ENCODE measurements at places on chromosomes 12 and 14.
A peak's percentile ranks its signal among the peaks of the same experiment; 100 is the strongest.

GRCh38 chr12:15629761-15630160 is 159.4 kb downstream of the EPS8 start:
- no peak for DNase-seq
- no peaks in the 10 kb centered on the region for H3K27me3 ChIP-seq
- no peak overlapping the region for H3K27ac ChIP-seq
- H3K36me3 ChIP-seq, result no peaks in the 10 kb centered on the region
- H3K4me1 ChIP-seq, result peaks cover 2% of the 10 kb centered on the region

- H3K36me3 ChIP-seq, result no peaks in the 10 kb centered on the region
- peaks cover 15% of the 10 kb centered on the region for H3K27me3 ChIP-seq
- no peaks in the 10 kb centered on the region for H3K4me1 ChIP-seq
- no peak overlapping the region for H3K4me3 ChIP-seq
Observed at GRCh38 chr12:62866451-62867082, 68.4 kb downstream of the PPM1H start.

DNA sequence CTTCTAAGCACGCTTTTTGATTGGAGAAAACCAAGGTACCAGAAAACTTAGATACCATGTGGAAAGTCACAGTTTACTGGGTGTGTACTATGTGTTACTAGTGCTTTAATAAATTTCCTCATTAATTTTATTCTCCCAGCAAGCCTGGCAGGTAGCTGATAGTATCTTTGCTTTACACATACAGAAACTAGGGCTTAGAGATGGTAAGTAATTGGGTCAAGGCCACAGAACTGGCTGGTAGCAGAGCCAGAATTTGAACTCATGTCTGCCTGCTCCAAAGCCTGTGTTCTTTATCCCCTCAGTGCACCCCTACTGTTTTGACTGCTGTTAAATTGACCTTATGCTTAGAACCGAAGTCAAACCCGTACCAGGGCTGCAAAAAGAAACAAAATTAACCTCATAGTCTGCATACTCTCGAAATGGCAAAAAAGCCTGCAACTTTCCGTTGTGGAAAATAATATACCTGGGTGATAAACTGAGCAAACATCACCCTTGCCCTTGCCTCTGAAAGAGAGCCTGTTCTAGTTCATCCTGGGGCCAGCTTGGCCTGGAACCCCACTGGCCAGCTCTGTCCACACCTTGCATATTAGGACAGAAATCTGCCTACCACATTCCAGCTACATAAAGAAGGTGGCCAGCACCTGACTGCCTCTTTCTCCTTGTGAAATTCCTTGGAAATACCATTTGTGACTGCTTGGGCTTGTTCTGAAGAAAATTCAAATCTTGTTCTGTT is 118.9 kb downstream of the ETV6 start:
- no peak overlapping the region for H3K4me3 ChIP-seq
- H3K27ac ChIP-seq, result peak overlapping the region; percentile 62
- H3K27me3 ChIP-seq, result no peaks in the 10 kb centered on the region
- DNase-seq, result no peak

DNA sequence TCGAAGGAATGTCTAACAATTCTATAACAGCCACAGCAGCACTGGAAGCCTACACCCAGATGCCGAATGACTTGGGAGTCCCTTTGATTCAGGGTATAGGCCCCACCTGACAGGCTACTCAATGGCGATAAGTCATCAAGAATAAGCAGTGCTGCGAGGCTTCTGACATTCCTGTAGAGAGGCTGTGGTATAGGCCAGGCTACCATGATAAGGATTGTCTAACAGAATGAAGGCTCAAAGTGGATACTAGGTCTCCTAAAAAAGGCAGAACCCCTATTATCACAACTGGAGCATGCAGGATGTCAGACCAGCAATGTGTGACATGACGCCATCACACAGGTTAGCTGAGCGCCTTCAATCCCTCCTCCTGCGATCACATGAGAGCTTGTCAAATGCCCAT is 53.2 kb downstream of the ZFP36L1 start:
- H3K4me3 ChIP-seq, result no peak overlapping the region
- no peaks in the 10 kb centered on the region for H3K36me3 ChIP-seq

DNA sequence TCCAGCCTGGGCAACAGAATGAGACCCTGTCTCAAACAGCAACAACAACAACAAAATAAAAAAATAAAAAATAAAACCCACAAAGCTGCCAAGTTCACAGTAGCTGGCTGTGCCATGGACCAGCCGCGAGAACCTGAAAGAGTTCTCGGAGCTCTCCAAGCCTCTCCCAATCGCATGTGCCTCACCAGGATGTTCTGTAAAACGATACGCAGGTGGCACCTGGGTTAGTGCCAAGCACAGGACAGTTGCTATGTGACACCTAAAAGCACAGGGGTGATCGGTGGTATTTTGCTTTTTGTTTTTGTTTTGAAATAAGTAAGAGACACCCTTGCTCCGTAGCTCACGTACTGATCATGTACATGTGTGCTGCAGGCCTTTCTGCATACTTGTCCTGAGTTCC is 52.4 kb downstream of the RFLNA start:
- peaks cover 90% of the 10 kb centered on the region for H3K36me3 ChIP-seq
- H3K27me3 ChIP-seq, result no peaks in the 10 kb centered on the region
- H3K27ac ChIP-seq, result no peak overlapping the region
- no peaks in the 10 kb centered on the region for H3K4me1 ChIP-seq
- no peak for DNase-seq

- peaks cover 3% of the 10 kb centered on the region for H3K4me1 ChIP-seq
- H3K4me3 ChIP-seq, result no peak overlapping the region
- H3K27ac ChIP-seq, result peak overlapping the region; percentile 22
- peaks cover 88% of the 10 kb centered on the region for H3K36me3 ChIP-seq
- no peaks in the 10 kb centered on the region for H3K27me3 ChIP-seq
Observed at GRCh38 chr14:95117937-95118721, 39.2 kb downstream of the DICER1 start.

- H3K4me3 ChIP-seq, result no peak overlapping the region
- H3K27ac ChIP-seq, result peak overlapping the region; percentile 63
- DNase-seq, result no peak
- H3K27me3 ChIP-seq, result no peaks in the 10 kb centered on the region
- peaks cover 14% of the 10 kb centered on the region for H3K36me3 ChIP-seq
Observed at GRCh38 chr14:102606296-102606695, 13.8 kb downstream of the RCOR1 start.

DNA sequence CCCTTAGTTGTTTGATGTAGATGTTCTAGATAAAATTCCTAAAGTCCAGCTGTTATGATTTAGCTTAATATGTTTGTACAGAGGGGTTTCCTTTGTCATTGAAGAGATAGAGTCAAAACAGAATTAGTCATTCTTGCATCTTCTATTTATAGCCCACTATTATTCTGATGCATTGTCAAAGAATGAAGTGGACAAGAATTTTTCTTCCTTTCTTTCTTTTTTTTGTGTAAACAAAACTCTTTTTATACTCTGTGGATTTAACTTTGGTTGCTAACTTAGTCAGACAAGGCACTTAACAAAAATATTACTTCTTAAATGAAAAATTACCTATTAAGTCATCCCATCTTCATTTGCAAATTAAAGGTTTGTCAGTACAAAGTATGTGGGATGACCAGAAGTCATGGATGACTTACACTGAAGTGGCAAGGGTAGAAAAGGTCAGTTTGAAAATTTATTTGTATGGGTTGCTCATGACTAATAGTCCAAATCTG is 215.6 kb upstream of the DDHD1 start:
- H3K27ac ChIP-seq, result no peak overlapping the region
- H3K4me1 ChIP-seq, result no peaks in the 10 kb centered on the region
- H3K27me3 ChIP-seq, result no peaks in the 10 kb centered on the region
- no peak overlapping the region for H3K4me3 ChIP-seq
- no peak for DNase-seq

Measured in activated T-cell treated with anti-CD3 and anti-CD28 coated beads, Interleukin-2, amount 50 U/mL, for 24 hours (primary cell).